Gastrocnemius medialis (tissue), 4 donors: ENCODE measurements at places on chromosomes 12 and 14. TPM values are rescaled to one million over a fixed set of nuclear protein-coding genes. Genes with fewer than 3 reads are reported as not detected.

Gene BCL2L14
- total RNA-seq, result not detected

Gene TRHDE
- total RNA-seq, result 3.4 TPM

Gene RIN3
- total RNA-seq, result 3.0 TPM

Gene TMEM30B
- total RNA-seq, result not detected

Gene TEX22
- not detected for total RNA-seq

Gene NTF3
- total RNA-seq, result 0.18 TPM

Gene RND1
- 0.36 TPM for total RNA-seq

Gene NUDT4
- total RNA-seq, result 26.8 TPM

Gene MED6
- 23.6 TPM for total RNA-seq

Gene CLSTN3
- 2.7 TPM for total RNA-seq

Gene HOXC4
- 0.75 TPM for total RNA-seq

Gene SSPN
- total RNA-seq, result 30.4 TPM

- DNase-seq, result no peak
Measured at GRCh38 chr14:104373055-104373854, 206.3 kb upstream of the C14orf180 start.

GRCh38 chr12:104426926-104427546 is 29.7 kb upstream of the CHST11 start:
- no peak for DNase-seq

- no peak for DNase-seq
Measured at GRCh38 chr14:96802963-96803362, 5.8 kb downstream of the VRK1 start.

GRCh38 chr14:106564058-106564643 is 1037.8 kb downstream of the TMEM121 start:
- no peak for DNase-seq

GRCh38 chr12:27622436-27623195 is 73.6 kb upstream of the REP15 start:
- no peak for DNase-seq

GRCh38 chr12:65649126-65649525 is 175.2 kb upstream of the HMGA2 start:
- DNase-seq, result no peak

DNA sequence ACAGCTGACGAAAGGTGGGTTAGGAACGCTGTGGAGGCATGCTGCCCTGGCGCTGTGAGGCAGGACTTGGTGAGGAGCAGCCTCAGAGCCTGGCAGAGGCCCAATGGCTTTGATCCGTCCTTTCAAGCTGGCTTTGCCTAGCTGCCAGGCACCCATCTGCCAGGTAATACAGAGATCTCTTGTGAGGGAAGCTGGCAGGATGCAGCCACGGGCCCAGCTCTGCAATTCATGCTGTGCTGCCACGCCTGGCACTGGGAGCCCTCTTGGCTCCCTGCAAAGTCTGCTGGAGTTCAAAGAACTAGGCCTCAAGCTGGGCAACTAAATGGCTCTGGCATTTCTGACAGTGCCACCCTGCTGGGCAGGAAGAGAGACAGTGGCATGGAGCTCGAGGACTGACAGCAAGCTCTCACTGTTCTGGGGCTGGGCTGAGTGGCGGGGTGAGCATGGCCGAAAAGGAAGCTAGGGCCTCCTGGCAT is 18.7 kb downstream of the IQSEC3 start:
- DNase-seq, result no peak

DNA sequence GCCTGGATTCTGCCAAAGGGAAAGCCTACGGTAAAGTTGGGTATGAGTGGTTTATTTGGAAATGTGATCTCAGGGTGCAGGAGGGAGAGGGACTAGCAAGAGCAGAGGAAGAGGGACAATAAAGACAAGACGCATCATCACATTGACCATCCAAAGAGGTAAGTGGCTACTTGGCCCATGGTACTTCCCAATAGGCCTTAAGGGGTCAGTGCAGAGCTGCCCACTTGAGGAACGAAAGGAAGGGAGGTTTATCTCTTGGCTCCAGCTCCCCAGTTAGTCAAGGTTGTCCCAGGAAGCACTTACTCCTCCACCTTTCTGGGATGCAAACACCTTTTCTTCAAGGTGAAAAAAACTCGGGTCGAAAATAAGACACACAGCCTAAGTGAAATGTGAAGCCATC is 323.9 kb downstream of the TMEM132D start:
- DNase-seq, result no peak

GRCh38 chr12:92847368-92847767 is 81.7 kb downstream of the EEA1 start:
- no peak for DNase-seq

GRCh38 chr12:120719072-120719471 is 6.6 kb upstream of the ACADS start:
- DNase-seq, result no peak

- no peak for DNase-seq
Measured at GRCh38 chr12:11795913-11796459, 146.5 kb downstream of the ETV6 start.

DNA sequence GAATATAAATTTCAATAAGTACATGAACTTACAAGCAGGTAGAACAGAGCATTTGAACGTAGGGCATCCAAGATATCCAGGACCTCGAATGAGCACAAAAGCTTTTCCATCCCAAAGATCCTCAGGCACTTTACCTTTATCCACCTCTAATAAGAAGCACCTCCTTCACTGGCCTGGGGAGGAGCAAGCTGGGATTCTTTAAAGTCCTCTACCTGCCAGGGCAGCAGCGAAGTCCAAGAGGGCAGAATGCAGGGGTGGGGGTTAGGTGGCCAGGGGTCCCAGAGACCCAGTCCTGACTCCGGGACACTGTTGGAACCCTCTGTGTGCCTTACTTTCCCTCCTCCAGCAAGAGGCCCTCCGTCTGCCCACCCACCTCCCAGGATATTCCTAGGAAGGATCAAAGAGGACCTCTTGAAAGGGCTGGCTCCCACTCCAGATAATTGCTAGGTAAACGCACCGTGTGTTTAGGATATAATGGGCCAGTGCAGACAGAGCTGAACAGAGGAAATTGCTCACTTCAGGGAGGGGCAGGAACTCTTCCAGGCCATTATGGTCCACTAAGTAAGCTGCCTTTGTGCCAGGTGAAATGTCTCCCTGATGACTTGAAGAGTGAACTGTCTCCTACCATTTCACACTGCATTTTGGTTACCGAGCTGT is 68.1 kb downstream of the TTC9 start:
- no peak for DNase-seq

GRCh38 chr12:22204391-22204790 is 130.1 kb downstream of the ST8SIA1 start:
- no peak for DNase-seq

- DNase-seq, result no peak
Measured at GRCh38 chr12:68861890-68862289, 53.9 kb downstream of the MDM2 start.

GRCh38 chr12:1634590-1635191 is 5.7 kb downstream of the WNT5B start:
- peak; percentile 40 for DNase-seq

- no peak for DNase-seq
Measured at GRCh38 chr14:89015016-89015415, 190.6 kb downstream of the TTC8 start.

- no peak for DNase-seq
Measured at GRCh38 chr12:100823963-100824362, 29.4 kb downstream of the ANO4 start.

- DNase-seq, result no peak
Measured at GRCh38 chr14:60235440-60235839, 13.6 kb upstream of the PPM1A start.

GRCh38 chr14:96576359-96576758 is 74.2 kb downstream of the PAPOLA start:
- DNase-seq, result no peak

- DNase-seq, result no peak
Measured at GRCh38 chr12:125161712-125162022, 96.4 kb downstream of the AACS start.

DNA sequence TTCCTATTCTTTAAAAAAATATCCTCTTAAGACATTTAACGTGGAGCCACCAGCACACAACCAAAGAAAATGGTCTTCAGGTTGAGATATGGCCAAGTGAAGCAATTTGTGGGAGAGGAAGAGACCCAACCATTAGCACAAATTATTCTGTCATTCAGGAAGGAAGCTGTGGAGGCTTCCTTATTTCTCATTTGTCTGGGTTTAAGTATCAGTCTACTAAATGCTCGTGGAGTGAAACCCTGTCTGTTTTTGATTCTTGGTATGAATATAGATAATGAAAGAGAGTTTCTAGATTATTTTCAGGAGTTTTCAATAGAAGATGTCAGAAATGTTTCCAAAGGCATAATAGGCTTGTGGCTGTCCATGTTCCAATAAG is 125.1 kb downstream of the GPR65 start:
- DNase-seq, result no peak

DNA sequence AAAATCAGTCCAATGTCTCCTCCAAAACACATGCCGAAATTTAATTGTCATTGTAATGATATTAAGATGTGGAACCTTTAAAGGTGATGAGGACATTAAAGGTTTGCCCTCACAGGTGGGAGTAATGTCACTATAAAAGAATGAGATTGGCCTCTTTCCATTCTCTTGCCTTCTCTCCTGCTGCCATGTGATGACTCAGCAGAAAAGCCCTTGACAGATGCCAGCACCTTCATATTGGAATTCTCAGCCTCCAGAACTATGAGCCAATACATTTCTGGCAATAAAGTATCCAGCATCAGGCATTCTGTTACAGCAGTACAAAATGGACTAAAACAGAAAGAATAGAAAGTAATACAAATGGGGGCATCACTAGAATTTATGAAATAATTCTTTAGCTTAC is 609.7 kb downstream of the SLC16A7 start:
- no peak for DNase-seq

- DNase-seq, result no peak
Measured at GRCh38 chr14:93794756-93795155, 6.5 kb upstream of the PRIMA1 start.

- no peak for DNase-seq
Measured at GRCh38 chr12:20368651-20369304, 441 bp downstream of the PDE3A start.

DNA sequence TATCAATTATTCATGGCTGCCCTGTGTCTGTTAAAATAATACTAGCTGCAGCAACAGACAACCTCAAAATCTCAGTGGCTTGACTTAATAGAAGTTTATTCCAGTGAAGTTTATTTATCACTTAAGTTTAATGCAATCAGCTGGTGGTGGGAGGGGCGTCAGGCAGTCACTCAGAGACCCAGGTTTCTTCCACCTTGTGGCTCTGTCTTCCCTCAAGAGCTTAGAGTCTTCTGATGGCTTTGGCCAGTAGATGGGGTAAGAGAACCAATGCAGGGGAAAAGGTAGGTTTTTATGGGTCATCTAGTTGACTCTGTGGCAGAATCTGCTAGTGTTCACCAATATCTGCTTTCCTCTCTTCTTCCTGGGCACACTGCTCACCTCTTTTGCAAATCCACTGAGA is 668.9 kb downstream of the AACS start:
- DNase-seq, result no peak

DNA sequence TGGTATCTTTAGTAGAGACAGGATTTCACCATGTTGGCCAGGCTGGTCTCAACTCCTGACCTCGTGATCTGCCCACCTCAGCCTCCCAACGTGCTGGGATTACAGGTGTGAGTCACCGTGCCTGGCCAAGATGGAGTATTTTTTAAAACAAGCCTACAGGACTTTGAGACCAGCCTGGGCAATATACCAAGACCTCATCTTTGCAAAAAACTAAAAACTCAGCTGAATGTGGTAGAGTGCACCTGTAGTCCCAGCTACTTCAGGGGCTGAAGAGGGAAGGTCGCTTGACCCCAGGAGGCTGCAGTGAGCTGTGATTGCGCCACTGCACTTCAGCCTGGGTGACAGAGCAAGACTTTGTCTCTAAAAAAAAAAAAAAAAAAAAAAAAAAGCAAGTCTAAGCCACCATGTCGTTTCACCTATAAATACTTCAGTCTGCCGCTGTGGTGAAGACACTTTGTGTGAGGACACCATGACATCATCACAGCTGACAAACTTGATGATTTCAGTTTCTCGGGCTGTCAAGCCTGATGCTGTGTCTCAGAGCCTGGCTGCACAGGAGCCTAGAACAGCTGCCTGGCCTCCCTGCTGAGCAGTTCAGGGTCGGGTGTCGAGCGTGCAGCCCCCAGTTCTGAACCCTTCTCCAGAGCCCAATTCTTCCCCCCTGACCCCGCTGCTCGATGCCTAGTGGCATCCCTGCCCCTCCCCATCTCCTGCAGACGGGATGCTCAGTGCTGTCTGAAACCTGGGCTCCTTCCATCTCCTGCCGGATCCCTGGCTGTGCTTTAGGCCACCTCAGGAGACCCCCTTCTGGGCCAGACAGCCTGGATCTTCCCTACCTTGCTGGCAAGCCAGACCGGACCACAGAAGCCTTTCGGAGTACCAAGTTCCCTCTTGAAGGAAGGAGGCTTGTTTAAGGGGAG is 119.2 kb upstream of the EVL start:
- no peak for DNase-seq

- DNase-seq, result no peak
Measured at GRCh38 chr14:22492622-22493542, 96.1 kb downstream of the DAD1 start.

DNA sequence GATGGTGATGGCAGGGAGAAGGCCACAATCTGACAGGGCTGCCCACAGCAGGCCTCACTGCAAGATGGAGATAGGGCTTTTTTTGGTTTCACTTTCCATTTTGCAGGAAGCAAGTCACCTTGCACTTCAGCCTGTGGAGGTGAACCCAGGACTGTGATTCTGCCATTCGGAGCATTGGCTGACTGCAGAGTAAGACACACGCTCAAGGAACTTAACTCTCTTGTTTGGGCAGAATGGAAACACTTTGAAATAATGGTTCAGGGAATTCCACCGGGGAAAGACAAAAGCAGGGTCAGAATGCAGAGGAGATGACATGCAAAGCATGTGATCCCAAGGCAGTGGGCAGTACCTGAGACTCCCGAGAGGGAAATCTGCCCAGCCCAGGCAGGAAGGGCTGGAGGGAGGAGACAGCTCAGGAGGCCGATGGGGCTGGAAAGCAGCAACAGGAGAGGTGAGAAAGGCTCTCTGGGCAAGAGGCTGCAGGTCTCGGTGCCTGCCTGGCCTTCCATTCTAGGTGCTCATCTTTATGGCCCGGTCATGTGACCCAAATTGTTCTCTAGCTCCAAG is 58.7 kb upstream of the PRMT8 start:
- DNase-seq, result no peak

DNA sequence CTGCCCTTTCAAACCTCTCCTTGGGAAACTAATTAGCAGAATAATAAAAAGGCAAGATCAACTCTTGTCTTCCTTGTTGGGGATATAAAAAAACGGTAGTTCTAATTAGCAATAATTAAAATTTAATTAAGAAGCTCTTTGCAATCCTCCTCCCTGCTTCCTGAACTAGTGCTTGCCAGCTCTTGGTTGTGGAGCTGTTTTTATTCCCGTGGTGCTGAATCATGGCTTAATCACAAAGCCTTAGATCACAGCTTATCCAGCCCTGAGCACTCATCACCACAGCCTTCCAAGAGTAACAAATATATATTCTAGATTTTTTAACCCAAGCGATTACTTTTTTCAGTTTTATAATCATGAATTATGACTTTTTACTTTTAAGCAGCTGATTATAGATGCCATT is 63.2 kb upstream of the INSM2 start:
- no peak for DNase-seq
